ENCODE measurements at places on chromosomes 12 and 14.
A peak's percentile ranks its signal among the peaks of the same experiment; 100 is the strongest.

GRCh38 chr12:80892597-80893445 is 44.9 kb downstream of the LIN7A start:
- DNase-seq = no peak

DNA sequence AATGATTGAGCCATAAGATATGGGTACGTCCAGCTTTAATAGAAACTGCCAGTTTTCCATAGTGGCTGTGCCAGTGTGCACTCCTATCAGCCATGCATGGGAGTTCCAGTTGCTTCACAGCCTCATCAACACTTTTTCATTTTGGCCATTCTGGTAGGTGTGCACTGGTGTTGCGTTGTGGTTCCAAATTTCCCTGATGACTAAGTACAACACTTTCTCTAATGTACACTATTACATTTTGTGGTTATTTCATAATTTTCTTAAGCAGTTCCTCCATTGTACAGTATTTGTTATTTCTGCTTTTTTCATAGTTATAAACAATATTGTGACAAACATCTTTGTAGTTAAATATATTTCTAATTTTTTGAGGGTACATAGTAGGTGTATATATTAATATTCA is 21.5 kb upstream of the OAS1 start:
- DNase-seq = no peak

DNA sequence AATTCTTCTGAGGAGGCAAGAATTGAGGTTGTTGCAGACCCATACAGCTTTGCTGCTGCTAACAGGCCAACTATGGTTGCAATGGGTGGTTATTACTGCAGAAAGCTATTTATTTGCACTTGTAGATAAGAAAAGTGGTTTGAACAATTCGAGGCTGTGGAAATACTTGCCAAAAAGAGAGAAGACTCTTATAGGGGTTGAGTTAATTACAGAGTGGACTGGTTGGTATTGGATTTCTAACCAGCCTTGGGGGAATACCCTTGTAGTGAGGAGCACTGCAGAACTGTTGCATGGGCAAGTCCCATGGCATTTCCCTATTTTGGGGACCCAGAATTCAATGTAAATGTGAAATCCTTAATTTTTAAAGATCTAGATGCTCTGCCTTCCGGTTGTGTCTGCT is 120.5 kb downstream of the KCNMB4 start:
- DNase-seq = no peak

GRCh38 chr14:96324219-96324618 is 38.9 kb downstream of the ATG2B start:
- no peak for DNase-seq

- no peak for DNase-seq
Measured at GRCh38 chr14:103393676-103394626, 8.7 kb downstream of the MARK3 start.

GRCh38 chr12:125244338-125244737 is 179.1 kb downstream of the AACS start:
- DNase-seq = no peak

DNA sequence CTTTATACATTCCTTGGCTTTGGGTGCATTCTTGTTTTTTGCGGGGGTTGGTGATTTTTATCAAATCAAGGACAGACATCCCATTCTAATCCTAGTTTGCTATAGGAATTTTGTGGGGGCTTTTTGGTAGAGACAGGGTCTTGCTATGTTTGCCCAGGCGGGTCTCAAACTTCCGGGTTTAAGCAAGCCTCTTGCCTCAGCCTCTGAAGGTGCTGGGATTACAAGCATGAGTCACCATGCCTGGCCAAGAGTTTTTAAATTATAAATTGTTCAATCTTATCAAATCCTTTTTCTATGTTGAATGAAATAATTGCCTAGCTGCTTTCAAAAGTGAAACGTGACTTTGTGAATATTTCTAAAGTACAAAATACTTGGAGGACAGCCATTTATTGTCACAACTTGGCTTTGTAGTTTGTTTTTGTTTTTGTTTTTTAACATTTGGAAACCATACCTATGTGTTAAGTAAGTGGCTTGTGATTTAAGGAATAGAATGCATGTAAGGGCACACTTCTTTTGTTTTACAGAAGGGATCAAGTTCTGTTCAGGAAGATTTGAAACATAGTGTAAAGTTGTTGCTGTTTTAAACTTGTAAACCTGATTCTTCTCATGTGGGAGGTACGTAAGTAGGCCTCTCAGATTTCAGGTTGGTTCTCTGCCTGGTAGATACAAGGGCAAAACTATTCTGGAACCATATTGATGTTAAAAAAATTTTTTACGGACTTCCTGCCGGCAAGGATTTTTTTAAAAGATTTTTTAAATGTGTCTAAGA is 13.4 kb downstream of the MARK3 start:
- no peak for DNase-seq

DNA sequence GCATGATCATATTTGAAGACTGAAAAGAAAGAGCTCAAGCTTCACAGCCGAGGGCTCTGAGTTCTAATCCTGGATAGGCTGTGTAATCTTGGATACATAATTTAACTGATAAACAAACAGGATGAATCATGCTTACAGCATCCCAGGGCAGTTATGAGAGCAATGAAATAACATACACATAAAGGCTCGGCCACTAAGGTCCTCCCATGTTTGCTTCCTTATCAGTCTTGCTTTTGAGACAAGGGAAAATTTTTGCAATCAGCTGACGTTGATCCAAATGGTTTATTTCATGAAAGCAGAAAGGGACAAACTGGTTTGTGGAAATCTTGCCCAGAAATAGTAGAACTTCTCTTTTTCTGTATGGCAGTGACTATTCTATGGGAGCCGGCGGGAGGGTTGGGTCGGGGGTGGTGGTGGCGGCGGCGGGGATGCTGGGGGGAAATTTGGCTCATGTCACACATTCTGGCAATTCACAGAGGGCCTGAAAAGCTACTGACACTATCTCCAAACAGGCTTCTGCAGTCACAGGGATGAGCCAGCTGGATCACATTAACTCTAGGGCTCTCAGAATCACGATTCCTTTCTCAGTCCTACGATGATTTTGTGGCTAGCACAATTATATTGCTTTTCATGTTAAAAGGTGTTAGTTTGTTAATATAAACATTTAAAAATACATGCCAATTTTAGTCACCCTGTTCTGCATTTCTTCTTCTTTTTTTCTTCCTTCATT is 124.5 kb downstream of the SLC8A3 start:
- DNase-seq = no peak

- DNase-seq = no peak
Measured at GRCh38 chr12:1619159-1619558, 9.9 kb upstream of the WNT5B start.

DNA sequence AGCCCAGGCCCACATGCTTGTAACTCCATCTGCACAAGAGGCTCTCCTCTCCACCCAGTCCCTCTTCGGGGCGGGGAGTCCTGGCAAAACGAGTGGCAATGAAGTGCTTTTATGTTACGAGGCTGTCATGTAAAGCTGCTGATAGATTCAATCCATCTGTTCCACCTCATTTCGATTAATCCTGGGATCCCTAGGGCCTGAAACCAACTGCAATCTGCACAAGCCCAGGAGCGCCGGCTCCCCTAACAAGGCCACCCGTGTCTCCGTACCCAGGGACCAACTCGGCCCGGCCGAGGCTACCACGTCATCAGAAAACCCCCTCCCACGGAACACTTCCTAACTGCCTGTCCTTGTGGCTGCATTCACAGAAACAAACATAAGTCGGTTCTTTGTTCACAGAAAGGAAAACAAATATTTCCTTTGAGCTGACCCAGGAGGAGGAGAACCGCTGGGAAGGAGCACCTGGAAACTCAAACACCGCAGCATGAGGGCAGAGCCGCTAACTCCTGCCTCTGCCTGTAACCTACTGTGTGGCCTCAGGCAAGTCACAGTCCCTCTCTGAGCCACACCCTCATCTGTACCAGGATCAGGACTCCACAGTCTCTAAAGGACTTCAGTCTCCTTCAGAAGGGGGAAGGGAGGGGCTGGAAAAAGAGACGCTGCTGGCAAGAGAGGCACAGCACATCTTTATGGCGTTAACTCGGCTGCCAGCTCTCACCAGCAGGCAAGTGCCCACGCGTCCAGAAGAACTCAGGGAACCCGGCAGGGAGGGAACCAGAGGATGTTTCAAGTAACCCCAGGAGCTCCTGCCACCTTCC is 47.8 kb downstream of the CCDC88C start:
- DNase-seq = peak; percentile 62

DNA sequence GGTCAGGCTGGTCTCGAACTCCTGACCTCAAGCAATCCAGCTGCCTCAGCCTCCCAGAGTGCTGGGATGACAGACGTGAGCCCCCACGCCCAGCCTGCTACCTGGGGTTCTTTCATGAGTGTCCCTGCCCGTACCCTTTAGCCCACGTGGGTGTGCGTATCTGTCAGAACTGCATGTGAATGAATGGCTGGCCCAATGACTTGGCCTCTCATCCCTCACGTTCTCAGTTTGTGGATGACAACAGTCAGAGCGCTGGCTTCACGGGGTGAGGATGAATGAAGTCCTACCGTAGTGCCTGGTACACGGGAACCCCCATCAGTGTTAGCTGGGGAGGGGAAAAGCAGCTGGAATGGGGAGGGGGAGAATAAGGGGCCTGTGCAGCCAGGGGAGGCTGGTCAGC is 16.1 kb upstream of the ZDHHC22 start:
- no peak for DNase-seq

GRCh38 chr12:123744836-123745235 is 17.3 kb upstream of the DNAH10 start:
- DNase-seq = no peak
